ENCODE measurements at places on chromosomes 13 and 19.

DNA sequence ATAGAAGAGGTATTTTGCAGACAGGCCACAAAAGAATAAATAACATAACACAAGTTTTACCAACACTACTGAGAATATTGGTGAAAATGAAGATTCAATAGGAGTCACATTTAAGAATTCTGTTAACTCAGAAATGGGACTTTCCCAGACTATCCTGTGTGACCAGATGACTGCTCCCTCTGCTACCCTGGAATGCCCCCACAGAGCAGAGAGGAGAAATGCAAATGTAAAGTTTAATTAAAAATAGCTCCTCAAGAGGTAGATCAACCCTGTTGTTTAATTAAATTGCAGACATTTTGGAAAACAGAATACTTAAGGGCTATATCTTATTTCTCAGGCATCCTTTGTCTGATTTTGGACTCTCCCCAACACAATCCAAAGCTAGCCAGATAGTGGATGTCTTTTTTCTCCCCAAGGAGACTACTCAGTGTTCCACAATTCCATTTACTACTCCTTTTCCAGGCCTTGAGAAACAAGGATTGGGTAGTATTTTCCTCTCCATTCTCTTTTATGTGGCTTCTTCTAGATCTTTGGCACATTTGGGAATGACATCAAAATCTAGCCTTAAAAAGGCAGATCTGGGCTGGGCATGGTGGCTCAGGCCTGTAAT, 104.7 kb upstream of the TSC22D1 start:
- H3K4me3 ChIP-seq, result no peak overlapping the region
- DNase-seq, result no peak
- H3K27ac ChIP-seq, result no peak overlapping the region
- no peaks in the 10 kb centered on the region for H3K4me1 ChIP-seq
- no peaks in the 10 kb centered on the region for H3K36me3 ChIP-seq

GRCh38 chr13:32590266-32590665, 4.0 kb downstream of the PDS5B start:
- H3K36me3 ChIP-seq, result no peaks in the 10 kb centered on the region
- DNase-seq, result no peak
- H3K27ac ChIP-seq, result peak overlapping the region; percentile 22
- no peaks in the 10 kb centered on the region for H3K4me1 ChIP-seq
- no peak overlapping the region for H3K4me3 ChIP-seq

GRCh38 chr19:3224346-3225168, at the start of gene CELF5:
Gene CELF5 (plus strand): TSS chr19:3224661. CDS start chr19:3224740, 79 bp downstream.
- no peak within 1 kb of the TSS for H3K27ac ChIP-seq
- H3K36me3 ChIP-seq, result no peaks in the 10 kb centered on the region
- no peaks in the 10 kb centered on the region for H3K4me1 ChIP-seq
- no peak within 1 kb of the TSS for H3K4me3 ChIP-seq
- DNase-seq, result peak; percentile 38

GRCh38 chr13:50244713-50245574, 229.7 kb downstream of the KCNRG start:
- H3K4me3 ChIP-seq, result no peak overlapping the region
- no peak for DNase-seq
- no peaks in the 10 kb centered on the region for H3K4me1 ChIP-seq
- no peak overlapping the region for H3K27ac ChIP-seq
- H3K27me3 ChIP-seq, result no peaks in the 10 kb centered on the region

GRCh38 chr19:18464646-18465045, 26.7 kb upstream of the ISYNA1 start:
- H3K36me3 ChIP-seq, result no peaks in the 10 kb centered on the region
- peak overlapping the region; percentile 59 for H3K27ac ChIP-seq
- H3K4me1 ChIP-seq, result peaks cover 20% of the 10 kb centered on the region
- no peak overlapping the region for H3K4me3 ChIP-seq
- no peaks in the 10 kb centered on the region for H3K27me3 ChIP-seq
